ENCODE measurements at places on chromosomes 1 and 21. TPM values are rescaled to one million over a fixed set of nuclear protein-coding genes. Genes with fewer than 3 reads are reported as not detected.

GRCh38 chr1:4023678-4024077 is 123.6 kb upstream of the C1orf174 start:
- DNase-seq, result no peak

Gene CLDN17
- total RNA-seq, result not detected

DNA sequence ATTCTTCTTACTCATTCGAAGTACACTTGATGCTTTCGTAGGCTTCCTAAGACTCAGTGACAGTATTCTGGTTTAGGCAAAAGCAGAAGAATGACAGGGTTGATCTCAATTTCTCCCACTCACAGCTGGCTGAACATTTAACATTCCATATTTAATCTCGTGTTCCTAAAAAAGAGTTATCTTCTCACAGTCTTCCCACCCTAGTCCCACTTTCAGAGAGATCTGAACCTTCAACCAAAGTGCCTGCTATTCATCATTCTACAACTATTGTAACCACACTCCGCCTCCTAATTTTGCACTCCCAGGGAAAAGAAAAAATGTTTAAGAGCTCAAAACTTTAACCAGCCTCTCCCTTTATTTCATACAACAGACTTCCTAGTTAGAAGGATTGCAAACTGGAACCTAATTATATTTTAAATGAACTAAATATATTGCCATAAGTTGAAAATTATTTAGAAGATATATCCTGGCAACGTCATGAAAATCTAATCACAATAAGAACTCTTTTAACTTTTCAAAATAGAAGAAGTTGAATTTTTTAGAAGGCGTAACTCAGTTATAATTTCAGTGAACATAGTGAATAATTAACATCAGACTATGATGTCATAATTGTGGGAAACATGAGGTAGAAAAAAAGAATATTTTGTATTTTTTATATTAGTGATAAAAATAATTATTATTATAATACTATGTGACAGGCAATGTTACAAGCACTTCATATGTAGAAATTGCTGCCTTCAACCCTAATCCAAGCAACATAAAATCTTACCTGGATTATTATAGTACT is 540.9 kb upstream of the ADGRL2 start:
- no peak for DNase-seq

DNA sequence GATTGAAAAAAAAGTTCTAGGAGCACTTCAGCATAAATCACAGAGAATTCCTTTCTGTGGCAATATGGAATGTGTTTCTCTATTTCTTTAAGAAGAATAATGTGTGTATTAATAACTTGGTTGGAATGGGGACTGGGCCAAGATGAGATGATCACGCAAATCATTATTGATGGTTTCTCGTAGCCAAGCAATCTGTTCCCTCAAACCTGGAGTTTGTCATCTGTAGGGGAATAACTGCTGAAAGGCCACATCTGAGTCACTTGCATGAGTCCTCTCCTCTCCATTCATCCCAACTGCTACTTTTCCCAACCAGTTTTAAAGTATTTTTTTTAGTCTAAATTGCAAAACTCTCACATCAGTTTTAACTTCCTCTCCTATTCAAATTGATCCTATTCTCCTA is 480.4 kb downstream of the PLPP3 start:
- DNase-seq, result no peak

GRCh38 chr1:234710381-234710780 is 100.4 kb upstream of the IRF2BP2 start:
- no peak for DNase-seq

- no peak for DNase-seq
Measured at GRCh38 chr1:225818229-225818628, 8.3 kb downstream of the EPHX1 start.

Gene TEX38
- total RNA-seq, result not detected

Gene ERG
- not detected for total RNA-seq

Gene FAM229A
- 4.6 TPM for total RNA-seq

DNA sequence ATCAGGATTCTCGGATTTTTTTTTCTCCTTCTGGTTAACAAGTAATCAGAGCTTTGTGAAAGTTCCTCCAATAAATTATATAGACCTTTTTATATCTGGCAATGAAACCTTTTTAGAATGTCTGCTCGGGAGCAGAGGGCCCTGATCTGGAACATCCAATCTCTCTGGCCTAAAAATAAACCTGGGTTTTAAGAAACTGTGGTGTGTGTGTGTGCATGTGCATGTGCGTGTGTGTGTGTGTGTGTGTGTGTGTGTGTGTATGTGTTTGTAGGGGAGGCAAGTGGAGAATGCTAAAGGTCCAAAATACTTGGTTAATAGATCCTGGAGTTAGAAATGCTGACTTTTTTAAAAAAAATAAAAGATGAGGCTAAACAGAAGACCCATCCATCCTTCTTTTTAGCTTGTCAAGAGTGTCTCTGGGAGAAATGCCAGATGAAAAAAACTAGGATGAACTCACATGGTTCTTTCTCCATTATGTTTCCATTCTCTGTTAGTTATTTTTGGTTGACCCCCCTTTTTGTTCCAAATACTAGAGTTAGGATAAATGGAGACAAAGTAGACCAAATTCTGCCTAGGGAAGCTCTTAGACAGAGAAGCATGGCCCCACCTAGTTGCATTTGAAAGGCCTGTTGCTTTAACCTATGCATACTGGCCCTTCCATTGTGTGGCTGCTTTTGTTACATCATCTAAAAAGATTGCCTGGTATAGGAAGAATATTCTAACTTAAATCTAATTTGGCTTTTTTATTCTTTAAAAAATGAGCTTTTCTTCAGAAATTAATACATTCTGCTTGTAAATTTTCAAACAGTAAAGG is 175.9 kb downstream of the PAPPA2 start:
- DNase-seq, result no peak

Gene GJA9
- not detected for total RNA-seq

DNA sequence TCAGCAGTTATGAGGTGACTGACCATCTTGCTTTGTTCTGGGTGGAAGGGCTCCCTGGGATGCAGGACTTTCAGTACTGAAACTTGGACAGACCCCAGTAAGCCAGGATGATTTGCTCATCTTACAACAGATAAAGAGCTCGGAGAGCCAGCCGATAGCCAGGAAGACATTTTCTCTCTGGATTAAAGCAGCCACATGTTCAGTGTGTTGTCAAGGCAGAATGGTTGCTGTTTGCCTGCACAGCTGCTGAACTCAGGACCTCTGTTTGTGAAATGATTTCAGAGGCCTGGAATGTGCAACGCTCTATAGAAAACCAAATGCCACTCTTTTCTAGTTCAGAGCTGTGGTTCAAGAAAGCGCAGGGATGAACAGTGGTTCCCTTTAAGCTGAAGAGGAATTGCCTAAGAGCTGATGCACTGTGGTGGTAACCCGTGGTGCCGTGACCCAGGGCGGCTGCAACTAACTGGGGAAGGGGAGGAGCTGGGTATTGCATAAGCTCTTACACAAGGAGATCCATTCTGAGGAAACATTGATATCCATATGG is 40.7 kb downstream of the CASQ2 start:
- DNase-seq, result no peak

- DNase-seq, result peak; percentile 85
Measured at GRCh38 chr1:89608984-89609725, 23.8 kb upstream of the LRRC8C start.

- no peak for DNase-seq
Measured at GRCh38 chr21:40633048-40633447, 213.9 kb downstream of the DSCAM start.

DNA sequence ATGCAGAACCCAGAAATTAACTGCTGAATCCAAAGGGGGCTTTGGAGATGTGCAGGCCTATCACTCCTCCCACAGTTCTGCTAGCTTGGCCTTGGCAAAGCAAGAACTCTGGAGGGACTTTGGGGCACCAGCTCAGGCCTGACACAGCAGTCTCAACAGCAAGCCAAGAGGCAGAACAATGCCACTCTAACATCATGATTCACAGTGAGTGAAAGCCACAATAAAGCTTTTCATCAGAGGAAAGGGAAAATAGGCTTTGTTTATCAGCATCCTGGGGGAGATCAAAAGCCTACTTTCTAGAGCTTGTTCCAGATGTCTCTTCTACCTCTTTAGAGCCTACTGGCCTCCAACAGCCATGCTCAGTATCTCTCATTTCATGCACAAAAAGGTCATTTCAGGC is 283.4 kb downstream of the KCNH1 start:
- DNase-seq, result no peak

- no peak for DNase-seq
Measured at GRCh38 chr21:45939521-45940045, 42.0 kb upstream of the COL6A1 start.
